ENCODE measurements at places on chromosomes 1 and 21. TPM values are rescaled to one million over a fixed set of nuclear protein-coding genes. Genes with fewer than 3 reads are reported as not detected.

- no peak overlapping the region for H3K27ac ChIP-seq
- DNase-seq: no peak
- H3K4me1 ChIP-seq: no peaks in the 10 kb centered on the region
- H3K27me3 ChIP-seq: no peaks in the 10 kb centered on the region
- H3K36me3 ChIP-seq: no peaks in the 10 kb centered on the region
Measured at GRCh38 chr1:3019007-3019515, 2.2 kb upstream of the ACTRT2 start.

DNA sequence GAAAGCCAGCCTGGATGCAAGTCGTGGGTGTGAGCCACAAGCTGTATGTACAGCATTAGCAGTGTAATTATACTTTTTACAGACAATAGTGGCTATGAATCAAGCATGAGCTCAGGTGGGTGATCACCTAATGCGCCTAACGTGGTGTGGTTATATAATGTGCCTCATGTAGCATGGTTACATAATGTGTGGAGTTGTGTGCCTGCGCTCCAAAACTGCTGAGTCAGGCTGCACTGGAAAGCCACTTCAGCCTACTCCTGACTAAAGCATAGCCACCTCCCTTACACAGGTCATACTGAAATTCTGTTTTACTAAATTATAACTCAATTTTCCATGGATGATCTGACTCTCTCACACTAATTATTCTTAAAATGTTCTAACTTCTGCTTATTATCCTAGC, 69.8 kb downstream of the KCNT2 start:
- no peaks in the 10 kb centered on the region for H3K27me3 ChIP-seq
- no peak for DNase-seq
- no peaks in the 10 kb centered on the region for H3K36me3 ChIP-seq
- no peak overlapping the region for H3K4me3 ChIP-seq
- H3K27ac ChIP-seq: no peak overlapping the region

GREM2 gene
- not detected for total RNA-seq

GRCh38 chr1:155077346-155077745, 1.3 kb upstream of the EFNA3 start:
- peaks cover 21% of the 10 kb centered on the region for H3K27me3 ChIP-seq
- H3K36me3 ChIP-seq: no peaks in the 10 kb centered on the region
- H3K4me3 ChIP-seq: no peak overlapping the region
- H3K27ac ChIP-seq: no peak overlapping the region
- peaks cover 31% of the 10 kb centered on the region for H3K4me1 ChIP-seq
- DNase-seq: no peak

SPRR2E gene
- not detected for total RNA-seq

INSRR gene
- 0.47 TPM for total RNA-seq

GRCh38 chr1:66137235-66137634, 344.5 kb downstream of the PDE4B start:
- H3K27ac ChIP-seq: no peak overlapping the region
- H3K4me3 ChIP-seq: no peak overlapping the region
- H3K4me1 ChIP-seq: peaks cover 2% of the 10 kb centered on the region
- no peak for DNase-seq
- H3K27me3 ChIP-seq: peaks cover 1% of the 10 kb centered on the region
- H3K36me3 ChIP-seq: no peaks in the 10 kb centered on the region

GRCh38 chr1:156279837-156280236, 2.8 kb downstream of the SMG5 start:
- no peak for DNase-seq
- peak overlapping the region; percentile 7 for H3K27ac ChIP-seq
- H3K27me3 ChIP-seq: no peaks in the 10 kb centered on the region
- peak overlapping the region; percentile 99 for H3K4me3 ChIP-seq
- peaks cover 31% of the 10 kb centered on the region for H3K4me1 ChIP-seq

DNA sequence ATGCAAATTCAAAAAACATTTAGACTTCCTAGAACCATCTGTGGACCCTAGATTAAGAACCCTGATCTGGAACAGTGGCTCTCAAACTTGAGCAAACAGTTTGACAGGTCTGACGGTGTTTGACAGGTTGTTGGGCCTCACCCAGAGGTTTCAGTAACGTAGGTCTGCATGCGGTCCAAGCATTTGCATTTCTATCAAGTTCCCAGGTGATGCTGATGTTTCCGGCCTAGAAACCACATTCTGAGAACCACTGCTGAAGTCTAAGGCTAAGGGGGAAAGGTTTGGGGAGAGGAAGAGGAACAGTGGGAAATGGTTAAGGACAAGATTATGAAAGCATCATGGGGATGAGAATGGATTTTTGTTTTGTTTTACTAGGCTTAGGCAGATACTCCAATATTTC, 48.6 kb downstream of the MDM4 start:
- peak; percentile 63 for DNase-seq
- peaks cover 22% of the 10 kb centered on the region for H3K36me3 ChIP-seq
- H3K4me3 ChIP-seq: no peak overlapping the region
- peaks cover 52% of the 10 kb centered on the region for H3K4me1 ChIP-seq

DNA sequence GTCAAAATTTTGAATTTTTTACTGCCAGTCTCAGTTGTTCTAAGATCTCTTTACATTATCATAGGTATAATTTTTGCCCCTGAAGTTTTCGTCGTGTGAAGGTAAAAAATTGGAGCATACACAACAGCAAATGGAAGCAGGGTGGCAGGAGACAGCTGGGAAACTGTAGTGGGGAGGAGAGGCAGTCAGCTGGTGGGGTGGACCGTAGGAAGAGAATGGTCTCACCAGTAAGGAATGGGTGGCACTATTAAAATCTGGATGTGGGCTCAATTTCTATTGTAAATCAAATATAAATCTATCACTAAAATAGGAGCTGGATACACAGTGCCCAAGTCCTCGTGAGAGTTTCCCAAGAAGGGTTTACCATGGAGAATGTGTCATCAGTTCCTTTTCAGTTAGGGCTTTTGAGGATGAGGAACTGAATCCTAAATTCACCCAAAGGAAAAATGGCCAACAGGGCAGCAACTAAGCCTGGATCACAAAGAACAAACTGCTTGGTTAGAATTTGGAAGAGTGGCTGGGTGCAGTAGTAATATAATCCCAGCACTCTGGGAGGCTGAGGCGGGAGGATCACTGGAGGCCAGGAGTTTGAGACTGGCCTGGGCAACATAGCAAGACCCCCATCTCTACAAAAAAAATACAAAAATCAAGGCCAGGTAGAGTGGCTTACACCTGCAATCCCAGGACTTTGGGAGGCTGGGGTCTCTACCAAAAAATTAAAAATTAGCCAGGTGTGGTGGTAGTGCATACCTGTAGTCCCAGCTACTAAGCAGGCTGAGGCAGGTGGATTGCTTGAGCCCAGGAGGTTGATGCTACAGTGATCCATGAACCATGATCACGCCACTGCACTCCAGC, 10.5 kb upstream of the IRF2BP2 start:
- peaks cover 17% of the 10 kb centered on the region for H3K4me1 ChIP-seq
- H3K4me3 ChIP-seq: no peak overlapping the region
- no peaks in the 10 kb centered on the region for H3K36me3 ChIP-seq
- H3K27me3 ChIP-seq: no peaks in the 10 kb centered on the region

GRCh38 chr1:232386294-232386693, 243.6 kb downstream of the SIPA1L2 start:
- no peak overlapping the region for H3K4me3 ChIP-seq
- no peaks in the 10 kb centered on the region for H3K4me1 ChIP-seq
- peaks cover 6% of the 10 kb centered on the region for H3K27me3 ChIP-seq
- no peak for DNase-seq
- no peak overlapping the region for H3K27ac ChIP-seq

GRCh38 chr1:2592672-2593071, 6.1 kb downstream of the PRXL2B start:
- no peaks in the 10 kb centered on the region for H3K4me1 ChIP-seq
- H3K36me3 ChIP-seq: peaks cover 4% of the 10 kb centered on the region
- no peaks in the 10 kb centered on the region for H3K27me3 ChIP-seq
- peak; percentile 17 for DNase-seq
- peak overlapping the region; percentile 39 for H3K4me3 ChIP-seq

DNA sequence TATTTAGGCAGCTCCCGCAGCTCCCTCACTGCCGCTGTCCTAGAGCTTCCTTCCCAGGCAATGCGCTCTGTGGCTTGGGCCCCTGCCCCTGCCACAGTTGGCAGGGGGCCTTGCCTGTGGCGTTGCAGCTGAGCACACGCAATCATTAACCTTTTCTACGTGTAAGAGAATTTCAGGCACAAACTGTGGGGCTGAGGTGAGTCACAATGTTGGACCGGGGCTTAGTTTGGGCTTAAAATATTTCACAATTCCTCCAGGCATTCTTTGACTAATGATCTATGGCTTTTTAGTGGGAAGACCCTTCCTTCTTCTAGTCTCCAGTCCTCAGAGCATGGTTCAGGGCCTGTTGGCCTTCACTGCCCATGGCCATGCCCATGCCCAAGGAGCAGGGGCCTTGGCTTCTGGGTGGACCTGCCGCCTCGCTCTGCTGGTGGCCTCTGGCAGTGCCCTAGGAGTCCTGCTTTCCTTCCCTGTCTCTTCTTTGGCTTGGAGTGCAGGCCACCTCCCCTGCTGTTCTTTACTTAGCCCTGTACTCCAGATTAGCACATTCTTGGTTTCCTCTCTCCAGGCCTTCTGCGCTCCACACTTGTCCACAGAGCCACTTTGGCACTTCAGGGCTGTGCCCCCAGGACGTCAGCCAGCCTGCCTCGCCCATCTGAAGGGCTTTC, 39.2 kb downstream of the MAPKAPK2 start:
- no peaks in the 10 kb centered on the region for H3K27me3 ChIP-seq
- no peak for DNase-seq
- H3K4me1 ChIP-seq: peaks cover 59% of the 10 kb centered on the region
- H3K36me3 ChIP-seq: no peaks in the 10 kb centered on the region
- no peak overlapping the region for H3K4me3 ChIP-seq

DNA sequence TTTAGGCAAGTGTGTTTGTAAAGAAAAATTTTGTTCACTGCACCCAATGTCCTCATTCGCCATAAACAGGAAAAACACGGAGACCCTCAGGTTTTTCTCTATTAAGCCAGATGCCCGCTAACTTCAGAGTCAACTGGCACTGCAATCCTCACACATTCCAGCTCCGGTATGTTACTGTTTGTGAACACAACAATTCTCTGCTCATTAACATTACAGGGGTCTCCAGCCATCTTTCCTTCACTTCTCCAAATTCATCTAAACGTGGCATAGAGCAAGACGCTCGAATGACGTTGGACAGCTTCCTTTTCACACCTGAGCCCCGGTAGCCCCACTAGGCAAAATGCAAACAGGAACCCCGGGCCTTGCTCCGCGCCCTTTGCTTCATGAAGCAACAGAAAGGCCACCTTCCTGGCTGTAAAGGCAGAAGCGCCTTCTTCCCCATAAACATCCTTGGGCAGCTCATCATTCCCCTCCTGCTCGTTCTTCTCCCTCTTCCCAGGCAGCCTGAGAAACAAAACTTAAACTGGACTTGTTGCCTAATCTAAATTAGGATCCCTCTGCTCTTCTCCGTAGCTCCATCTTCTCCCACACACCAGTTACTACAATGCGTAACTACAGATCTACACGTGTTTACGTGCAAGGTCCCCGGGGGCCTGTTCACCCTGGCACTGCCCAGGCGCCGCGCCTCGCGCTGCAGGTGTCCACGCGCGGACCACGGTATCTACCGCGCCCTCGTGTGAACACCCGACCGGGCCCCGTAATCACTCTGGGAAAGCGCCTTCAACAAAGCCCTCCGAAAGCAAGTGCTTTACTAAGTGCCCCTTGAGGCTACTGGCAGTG, 1.2 kb downstream of the LBR start:
- peaks cover 36% of the 10 kb centered on the region for H3K36me3 ChIP-seq
- no peaks in the 10 kb centered on the region for H3K27me3 ChIP-seq
- peak; percentile 54 for DNase-seq
- H3K27ac ChIP-seq: peak overlapping the region; percentile 93

DNA sequence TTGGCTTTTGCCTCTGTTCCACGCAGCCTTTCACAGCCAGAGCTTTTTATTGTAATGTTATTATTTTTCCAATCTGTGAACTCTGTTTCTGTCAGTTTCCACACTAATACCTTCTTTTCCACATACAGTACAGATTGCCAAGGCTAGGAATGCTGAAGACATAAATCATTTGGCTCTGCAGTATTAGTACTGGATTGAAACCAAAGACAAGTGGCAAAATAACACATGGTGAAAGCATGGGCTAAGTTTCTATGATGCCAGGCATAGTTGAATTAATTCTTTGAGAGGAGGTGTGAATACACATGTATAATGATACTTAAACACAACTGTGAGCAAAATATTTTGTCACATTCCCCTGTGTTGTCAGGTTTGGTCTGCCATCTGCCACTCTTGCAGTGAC, 73.5 kb downstream of the TMEM200B start:
- H3K27me3 ChIP-seq: no peaks in the 10 kb centered on the region
- no peak overlapping the region for H3K4me3 ChIP-seq
- peaks cover 7% of the 10 kb centered on the region for H3K36me3 ChIP-seq
- DNase-seq: no peak
- no peak overlapping the region for H3K27ac ChIP-seq

- H3K27me3 ChIP-seq: no peaks in the 10 kb centered on the region
- H3K36me3 ChIP-seq: no peaks in the 10 kb centered on the region
- H3K27ac ChIP-seq: peak overlapping the region; percentile 79
- H3K4me1 ChIP-seq: peaks cover 66% of the 10 kb centered on the region
Measured at GRCh38 chr1:101259744-101260148, 22.9 kb downstream of the S1PR1 start.

ITLN1 gene
- total RNA-seq: not detected

DNA sequence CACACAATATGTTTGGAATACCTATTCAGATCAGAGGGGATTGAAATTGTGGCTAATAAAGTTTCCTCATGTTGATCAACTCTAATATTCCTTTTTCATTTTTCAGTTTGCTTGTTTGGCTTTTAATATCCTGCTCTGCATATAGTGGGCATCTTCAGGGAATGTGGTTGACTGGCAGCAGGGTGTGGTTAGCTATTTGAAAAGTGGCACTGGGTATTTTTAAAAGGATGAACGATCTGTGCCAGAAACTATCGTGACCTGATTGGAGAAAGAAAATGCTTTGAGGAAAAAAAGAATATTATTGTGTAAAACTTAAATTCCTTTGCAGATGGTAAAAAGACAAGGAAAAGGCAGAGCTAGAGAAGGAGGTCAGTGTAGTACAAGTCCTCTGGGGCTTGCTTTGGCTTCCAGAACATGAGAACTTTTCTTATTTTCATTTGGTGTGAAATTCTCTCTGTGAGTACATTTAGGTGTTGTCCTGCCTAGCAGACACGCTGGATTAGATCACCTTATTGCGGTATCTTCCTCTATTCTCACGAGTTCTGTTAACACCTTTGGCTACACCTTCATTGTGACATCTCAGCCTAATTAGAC, 329.7 kb upstream of the SNX7 start:
- H3K27me3 ChIP-seq: no peaks in the 10 kb centered on the region
- no peak overlapping the region for H3K27ac ChIP-seq
- H3K4me1 ChIP-seq: no peaks in the 10 kb centered on the region
- no peak for DNase-seq
